Stimulated activated CD8-positive, alpha-beta memory T cell treated with anti-CD3 and anti-CD28 coated beads, Interleukin-2, amount 100 ng/mL, for 48 hours (primary cell): ENCODE measurements at places on chromosomes 2 and 18.

DNA sequence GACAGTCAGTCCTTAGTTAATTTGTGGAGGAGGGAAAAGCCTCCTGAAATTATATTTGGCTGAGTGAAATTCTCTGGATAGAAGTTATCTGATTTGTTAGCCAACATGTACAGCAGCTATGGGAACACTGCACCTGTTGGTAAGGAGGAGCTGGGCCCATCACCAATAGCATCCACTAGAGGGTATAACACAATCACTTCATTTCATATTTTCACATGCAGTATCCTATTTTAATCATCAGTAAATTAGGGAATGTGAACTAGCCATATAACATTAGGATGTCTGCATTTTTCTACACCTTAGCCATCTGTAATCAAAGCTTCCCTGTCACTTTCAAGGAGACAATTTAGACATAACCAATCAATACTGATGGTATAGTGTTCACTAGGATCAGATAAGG lies 818.4 kb upstream of the CDH2 start:
- DNase-seq, result no peak

GRCh38 chr18:57837917-57838548 lies 34.9 kb upstream of the ATP8B1 start:
- peak; percentile 23 for DNase-seq

DNA sequence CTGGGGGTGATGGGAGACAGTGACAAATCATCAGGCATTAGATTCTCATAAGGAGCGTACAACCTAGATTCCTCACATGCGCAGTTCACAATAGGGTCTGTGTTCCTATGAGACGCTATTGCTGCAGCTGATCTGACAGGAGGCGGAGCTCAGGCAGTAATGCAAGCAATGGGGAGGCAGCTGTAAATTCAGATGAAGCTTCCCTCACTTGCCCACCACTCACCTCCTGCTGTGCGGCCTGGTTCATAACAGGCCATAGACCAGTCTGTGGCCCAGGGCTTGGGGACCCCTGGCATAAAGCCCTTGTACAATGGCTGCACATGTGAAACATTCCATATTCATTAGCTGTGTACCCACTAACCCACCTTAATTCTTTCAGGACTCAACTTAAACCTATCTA lies 18.0 kb downstream of the NMUR1 start:
- no peak for DNase-seq

DNA sequence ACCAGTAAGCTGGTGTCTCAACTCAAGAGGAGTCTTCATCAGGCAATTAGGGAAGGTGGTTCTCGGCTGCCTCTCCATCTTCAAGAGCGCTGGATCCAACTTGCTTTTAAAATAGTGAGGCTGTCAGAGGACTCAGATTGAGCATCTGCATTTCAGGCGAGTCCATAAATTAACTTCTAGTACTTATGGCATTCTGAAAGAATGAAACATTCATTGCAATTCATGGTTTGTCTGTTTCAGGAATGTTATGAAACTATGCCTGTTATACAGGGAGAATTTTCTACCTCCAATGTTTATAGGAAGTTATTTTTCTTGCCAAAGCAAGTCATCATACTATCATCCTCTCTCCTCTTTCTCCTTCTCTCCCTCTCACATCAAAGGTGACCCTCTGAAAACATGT lies 883.2 kb downstream of the SLC4A3 start:
- no peak for DNase-seq

- no peak for DNase-seq
Measured at GRCh38 chr18:58102875-58103274, 58.8 kb downstream of the NEDD4L start.

- no peak for DNase-seq
Measured at GRCh38 chr2:55033076-55033742, 17.0 kb downstream of the RTN4 start.

DNA sequence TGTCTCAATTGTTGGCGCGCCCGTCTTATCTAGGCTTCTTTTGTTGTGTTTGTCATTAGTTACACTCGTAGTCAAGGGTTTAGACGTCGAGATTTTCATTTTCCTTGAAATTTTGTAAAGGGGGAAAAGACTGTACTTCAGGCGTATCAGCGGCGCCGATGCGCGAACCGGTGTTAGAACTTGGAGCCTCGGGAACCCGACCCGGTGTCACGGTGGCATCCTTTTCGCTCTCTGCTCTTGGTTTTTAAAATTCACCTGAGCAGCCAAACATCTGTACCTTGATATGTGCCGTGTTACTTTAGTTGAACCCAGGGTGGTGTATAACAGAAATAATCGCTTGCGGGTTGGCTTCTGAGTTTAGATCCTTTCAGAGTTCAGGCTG lies 643 bp downstream of the RMC1 start:
- no peak for DNase-seq

DNA sequence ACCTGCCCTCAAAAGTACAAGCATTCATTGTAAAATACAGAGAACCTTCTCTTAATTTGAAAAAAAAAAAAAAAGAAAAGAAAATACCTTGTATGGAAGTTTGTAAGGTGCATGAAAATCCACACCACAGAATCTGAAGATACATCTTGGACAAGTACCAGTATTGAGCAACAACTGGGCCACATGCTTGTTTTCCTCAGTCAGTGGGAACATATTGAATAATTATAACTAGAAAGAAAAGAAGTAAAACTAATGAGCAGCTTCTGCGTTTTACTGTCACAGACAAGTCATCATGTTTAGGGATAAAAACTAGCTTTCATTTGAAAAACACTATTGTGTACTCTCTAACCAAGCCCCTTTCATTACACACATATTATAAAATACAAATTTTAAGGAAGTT lies 5.8 kb upstream of the PEX13 start:
- no peak for DNase-seq

DNA sequence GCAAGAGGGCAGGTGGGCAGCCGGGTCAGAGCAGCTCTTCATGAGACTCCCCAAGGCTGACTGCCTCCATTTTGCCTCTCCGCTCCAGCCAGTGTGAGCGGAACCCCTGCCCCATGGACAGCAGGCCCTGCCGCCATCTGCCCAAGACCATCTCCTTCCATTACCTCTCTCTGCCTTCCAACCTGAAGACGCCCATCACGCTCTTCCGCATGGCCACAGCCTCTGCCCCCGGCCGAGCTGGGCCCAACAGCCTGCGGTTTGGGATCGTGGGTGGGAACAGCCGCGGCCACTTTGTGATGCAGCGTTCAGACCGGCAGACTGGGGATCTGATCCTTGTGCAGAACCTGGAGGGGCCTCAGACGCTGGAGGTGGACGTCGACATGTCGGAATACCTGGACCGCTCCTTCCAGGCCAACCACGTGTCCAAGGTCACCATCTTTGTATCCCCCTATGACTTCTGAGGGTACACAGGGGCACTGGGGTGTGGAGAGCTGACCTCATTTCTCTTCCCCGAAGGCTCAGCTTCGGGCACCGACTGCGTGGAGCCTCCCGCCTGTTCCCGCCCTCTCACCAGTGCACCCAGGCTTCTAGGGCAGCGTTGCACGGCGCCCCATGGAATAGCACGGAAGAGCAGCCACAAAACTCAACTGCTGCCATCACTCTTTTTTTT lies 49.0 kb downstream of the FBLN7 start:
- DNase-seq, result no peak

GRCh38 chr2:27920148-27920885 lies 29.8 kb downstream of the BABAM2 start:
- DNase-seq, result no peak

DNA sequence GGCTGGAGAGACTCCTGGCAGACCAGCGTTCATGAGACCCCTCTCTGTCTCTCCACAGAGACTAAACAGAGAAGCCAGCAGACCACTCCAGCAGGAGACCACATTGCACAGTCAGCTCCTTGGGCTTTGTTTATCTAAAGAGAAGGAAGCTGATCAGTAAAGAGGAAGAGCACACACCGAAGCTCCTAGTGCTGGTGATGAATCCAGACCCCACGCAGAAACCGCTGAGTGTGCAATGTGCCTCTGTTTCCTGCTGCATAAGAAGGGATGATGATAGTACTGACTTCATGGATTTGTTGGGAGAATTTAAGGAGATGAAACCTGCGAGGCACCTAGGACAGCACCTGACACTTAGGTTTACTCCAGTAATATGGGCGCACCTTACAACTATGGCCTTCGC lies 544.1 kb upstream of the ID2 start:
- no peak for DNase-seq

DNA sequence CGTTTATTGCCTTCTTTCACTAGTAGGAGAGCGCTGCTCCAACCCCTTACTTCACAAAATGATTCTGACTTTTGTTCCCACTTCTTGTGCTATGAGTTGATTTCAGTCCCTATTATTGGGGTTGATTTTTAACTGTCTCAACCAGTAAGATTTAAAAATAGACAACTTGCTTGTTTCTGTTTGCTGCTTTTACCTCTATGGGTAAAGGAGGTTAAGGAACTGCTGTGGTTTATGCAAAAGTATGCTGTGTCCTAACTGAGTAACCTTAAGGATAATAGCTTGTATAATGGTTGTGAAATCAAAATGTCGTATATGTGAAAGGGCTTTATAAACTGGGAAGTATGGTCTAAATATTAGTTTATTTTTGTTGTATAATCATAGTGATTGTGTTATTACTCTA lies 22.6 kb downstream of the ALMS1 start:
- DNase-seq, result no peak

- DNase-seq, result no peak
Measured at GRCh38 chr2:11697103-11697871, 27.3 kb upstream of the NTSR2 start.

DNA sequence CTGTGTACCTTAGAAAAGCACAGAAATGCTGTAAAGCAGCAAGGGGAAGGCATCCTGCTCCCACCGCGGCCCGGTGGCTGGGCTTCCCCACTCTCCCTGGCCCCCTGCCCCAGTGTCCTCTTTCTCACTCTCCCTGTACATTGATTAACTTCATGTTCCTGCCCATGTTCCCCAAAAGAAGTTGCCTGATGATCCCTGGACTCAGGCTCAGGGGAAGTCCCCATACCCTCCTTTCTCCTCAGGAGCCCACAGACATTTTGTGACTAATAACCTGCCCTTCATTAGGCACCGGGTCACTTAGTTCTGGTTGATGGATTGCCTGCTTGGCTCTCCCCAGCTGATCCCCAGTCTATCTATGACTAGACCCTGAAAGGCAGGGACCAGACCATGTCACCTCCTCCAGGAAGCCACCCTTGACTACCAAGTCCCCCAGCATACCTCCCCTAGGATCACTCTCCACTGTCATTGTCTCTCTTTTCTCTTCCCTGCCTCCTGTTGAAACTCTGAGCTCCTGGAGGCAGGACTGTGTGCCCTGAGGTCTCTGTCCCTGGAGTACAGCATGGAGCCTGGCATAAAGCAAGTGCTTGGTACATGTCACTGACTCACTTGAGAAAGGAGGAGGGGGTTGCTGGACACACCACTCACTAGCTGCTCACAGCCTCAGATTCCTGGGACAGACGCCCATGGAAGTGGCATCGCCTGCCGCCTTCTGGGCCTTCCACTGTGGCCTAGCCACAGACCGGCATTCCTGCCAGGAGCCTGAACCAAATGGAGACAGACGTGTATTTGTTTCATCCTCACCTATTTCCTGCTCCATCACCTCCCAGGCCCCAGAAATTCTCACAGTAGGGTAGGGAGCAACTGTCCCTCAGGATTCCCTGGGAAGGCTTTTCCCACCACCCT lies 13.5 kb downstream of the MALL start:
- DNase-seq, result no peak

DNA sequence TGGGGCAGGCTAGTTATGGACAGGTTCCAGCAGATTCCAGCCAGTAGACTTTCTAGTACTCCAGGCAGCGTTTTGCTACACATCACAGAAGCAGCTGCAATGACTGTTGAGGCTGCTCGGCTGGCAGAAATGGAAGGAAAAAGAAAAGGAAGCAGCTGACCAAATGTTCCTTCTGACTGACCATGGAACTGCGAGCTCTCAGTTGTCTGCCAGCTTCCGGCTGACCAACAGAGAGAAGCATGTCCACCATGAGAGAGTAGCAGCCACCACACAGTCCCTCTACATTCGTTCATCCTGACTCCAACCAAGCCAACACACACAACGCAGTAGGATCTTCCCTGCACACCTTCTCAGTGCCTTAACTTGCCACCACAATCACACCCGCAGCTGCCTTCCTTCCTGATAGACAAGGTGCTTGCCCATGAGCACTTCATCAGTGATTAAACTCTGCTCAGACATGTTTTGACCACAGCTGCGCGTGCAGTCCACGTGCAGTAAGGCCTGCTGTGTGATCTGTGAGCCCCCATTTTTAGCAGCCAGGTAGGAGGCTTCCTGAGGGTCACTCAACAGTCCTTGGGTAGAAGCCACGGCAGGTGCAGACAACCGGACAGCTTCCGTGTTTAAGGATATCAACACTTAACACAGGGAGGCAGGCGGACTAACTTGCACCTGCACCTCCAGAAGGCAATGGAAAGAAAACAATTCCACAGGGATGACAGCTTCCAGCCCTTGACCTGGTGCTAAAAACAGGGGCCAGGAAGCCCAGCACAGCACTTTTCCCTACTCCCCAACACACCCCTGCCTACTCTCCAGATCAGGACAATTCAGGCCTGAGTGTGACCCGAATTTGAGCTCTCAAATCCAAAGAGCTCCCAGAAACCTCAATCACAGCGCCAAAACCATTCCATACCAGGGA lies 996 bp downstream of the TGFBRAP1 start:
- DNase-seq, result no peak

DNA sequence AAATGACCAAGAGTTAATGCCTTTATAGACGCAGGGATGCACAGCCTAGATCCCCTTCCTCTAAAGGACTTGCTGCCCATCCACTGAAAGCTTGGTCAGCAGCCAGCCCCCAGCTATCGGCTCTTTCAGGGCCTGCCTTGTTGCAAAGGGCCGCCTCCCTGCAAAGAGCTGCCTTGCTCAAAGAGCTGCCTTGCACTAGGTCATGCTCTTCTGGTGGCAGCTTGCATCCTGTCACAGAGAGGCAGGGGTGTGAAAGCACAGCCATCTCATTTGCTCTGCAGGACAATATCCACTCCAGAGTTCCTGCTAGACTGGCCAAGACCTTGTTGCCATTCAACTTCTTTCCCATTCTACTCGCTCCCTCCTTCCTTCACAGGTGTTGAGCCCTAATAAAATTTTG lies 137.1 kb downstream of the MCFD2 start:
- no peak for DNase-seq

GRCh38 chr2:198587240-198587639 lies 782.8 kb downstream of the PLCL1 start:
- DNase-seq, result no peak

- no peak for DNase-seq
Measured at GRCh38 chr2:106882673-106883072, 3.3 kb downstream of the ST6GAL2 start.

- DNase-seq, result no peak
Measured at GRCh38 chr2:36618381-36618780, 20.4 kb upstream of the FEZ2 start.

DNA sequence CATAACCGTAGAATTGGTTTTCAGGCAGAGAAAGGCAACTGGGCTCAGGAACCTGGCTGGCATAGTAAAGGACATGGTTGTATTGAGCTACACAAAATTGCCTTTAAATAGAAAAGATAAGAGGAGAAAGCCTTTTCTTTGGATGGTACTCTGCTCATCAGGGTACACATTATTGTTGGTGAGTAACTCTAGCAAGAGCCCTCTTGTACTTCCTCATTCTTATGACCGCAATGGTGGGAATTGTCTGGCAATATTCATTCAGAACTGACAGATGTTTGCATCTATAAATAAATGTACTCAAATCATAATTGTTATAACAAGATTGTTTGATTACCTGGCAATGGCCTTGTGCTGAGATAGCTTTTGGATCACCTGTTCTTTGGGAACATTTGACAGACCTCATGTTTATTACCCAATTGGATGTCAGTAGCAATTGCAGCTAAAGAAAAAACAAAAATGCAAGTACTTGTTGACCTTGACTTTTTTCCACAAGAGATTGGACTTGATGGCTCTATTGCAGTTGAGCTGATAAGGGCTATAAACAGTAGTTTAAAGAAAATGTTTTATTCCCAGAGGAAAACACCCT lies 43.9 kb downstream of the MEIS1 start:
- no peak for DNase-seq

- DNase-seq, result no peak
Measured at GRCh38 chr2:65688141-65688886, 255.9 kb upstream of the SPRED2 start.
